Thyroid gland (tissue), 4 donors: ENCODE measurements at places on chromosomes 11 and 22. TPM values are rescaled to one million over a fixed set of nuclear protein-coding genes. Genes with fewer than 3 reads are reported as not detected.
A peak's percentile ranks its signal among the peaks of the same experiment; 100 is the strongest.

GRCh38 chr22:31490496-31490925, 869 bp upstream of the EIF4ENIF1 start:
- peak overlapping the region; percentile 91 for H3K4me3 ChIP-seq
- H3K4me1 ChIP-seq = peaks cover 17% of the 10 kb centered on the region
- DNase-seq = peak; percentile 32
- H3K27ac ChIP-seq = peak overlapping the region; percentile 99
- no peaks in the 10 kb centered on the region for H3K36me3 ChIP-seq

DNA sequence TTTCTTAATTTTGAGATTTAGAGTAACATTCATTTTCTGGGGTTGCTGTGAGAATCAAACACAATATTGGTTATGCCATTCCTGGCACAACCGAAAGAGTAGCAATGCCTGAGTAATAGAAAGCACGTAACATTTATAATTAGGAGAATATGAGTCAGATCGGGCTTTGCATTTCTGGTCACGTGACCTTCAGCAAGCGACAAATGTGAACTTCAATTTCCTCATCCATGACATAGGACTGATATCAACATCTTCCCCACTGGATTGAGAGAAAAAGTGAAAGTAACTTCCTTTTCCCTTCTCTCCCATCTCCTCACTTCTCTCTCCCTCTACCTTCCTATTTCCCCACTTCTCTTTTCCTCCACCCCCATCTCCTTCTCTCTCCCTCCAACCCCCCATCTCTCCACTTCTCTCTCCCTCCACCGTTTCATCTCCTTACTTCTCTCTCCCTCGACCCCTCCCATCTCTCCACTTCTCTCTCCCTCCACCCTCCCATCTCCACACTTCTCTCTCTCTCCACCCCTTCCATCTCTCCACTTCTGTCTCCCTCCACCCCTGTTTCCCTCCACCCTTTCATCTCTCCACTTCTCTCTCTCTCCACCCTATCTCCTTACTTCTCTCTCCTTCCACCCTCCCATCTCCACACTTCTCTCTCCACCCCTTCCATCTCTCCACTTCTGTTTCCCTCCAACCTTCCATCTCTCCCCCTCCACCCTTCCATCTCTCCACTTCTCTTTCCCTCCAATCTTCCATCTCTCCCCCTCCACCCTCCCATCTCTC, 33.5 kb upstream of the CAT start:
- no peaks in the 10 kb centered on the region for H3K27me3 ChIP-seq
- no peaks in the 10 kb centered on the region for H3K4me1 ChIP-seq
- H3K36me3 ChIP-seq = no peaks in the 10 kb centered on the region
- no peak overlapping the region for H3K4me3 ChIP-seq
- DNase-seq = no peak

DNA sequence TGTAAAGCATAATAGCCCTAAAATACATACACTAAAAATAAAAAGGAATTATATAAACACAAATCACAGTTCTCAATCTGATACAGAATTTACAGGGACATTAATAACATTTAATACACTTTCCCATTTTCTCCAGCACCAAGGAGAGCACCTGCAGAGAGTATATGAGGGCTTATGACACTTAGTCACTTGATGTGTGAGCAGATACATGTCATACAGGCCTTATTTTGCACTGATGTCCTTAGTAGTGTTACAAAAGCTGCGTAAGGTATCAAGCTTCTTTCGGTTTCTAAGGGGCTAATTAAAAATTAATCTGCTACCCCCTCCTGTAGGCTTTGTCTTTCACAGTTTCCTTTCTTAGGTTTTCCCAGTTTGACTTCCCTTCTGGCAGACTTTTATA, 61.3 kb downstream of the TRIM44 start:
- H3K27ac ChIP-seq = no peak overlapping the region
- H3K4me3 ChIP-seq = no peak overlapping the region
- H3K4me1 ChIP-seq = peaks cover 3% of the 10 kb centered on the region
- H3K36me3 ChIP-seq = no peaks in the 10 kb centered on the region
- no peak for DNase-seq
- H3K27me3 ChIP-seq = no peaks in the 10 kb centered on the region

- H3K27me3 ChIP-seq = no peaks in the 10 kb centered on the region
- DNase-seq = no peak
- no peaks in the 10 kb centered on the region for H3K36me3 ChIP-seq
- H3K4me1 ChIP-seq = peaks cover 7% of the 10 kb centered on the region
- no peak overlapping the region for H3K27ac ChIP-seq
Measured at GRCh38 chr11:14314127-14314526, 44.9 kb downstream of the RRAS2 start.

GRCh38 chr22:46035742-46036557, 59.0 kb upstream of the WNT7B start:
- peak overlapping the region; percentile 92 for H3K27ac ChIP-seq
- peak; percentile 100 for DNase-seq
- H3K4me1 ChIP-seq = peaks cover 16% of the 10 kb centered on the region
- peak overlapping the region; percentile 3 for H3K4me3 ChIP-seq

C22orf31 gene
- not detected for total RNA-seq

DNA sequence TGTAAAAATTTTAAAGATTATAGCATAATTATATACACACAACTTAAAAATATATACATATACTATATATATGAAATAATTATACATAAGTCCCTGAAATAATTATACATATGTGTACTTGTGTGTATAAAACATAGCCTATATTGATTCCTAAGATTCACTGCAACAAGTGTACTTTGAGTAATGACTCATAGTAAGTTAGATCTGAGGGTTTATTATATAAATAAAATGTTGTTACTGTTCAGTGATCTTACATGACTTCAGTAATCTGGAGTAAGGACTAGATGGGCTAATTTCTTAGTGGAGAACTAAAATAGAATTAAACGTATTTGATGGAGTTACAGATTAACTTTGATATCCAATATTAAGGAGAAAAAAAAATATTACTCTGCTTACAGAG, 350.5 kb downstream of the CNTN5 start:
- no peaks in the 10 kb centered on the region for H3K27me3 ChIP-seq
- H3K4me3 ChIP-seq = no peak overlapping the region
- no peaks in the 10 kb centered on the region for H3K4me1 ChIP-seq
- H3K27ac ChIP-seq = no peak overlapping the region
- H3K36me3 ChIP-seq = no peaks in the 10 kb centered on the region

- H3K36me3 ChIP-seq = no peaks in the 10 kb centered on the region
- H3K4me1 ChIP-seq = no peaks in the 10 kb centered on the region
- H3K27ac ChIP-seq = no peak overlapping the region
- H3K4me3 ChIP-seq = no peak overlapping the region
- no peaks in the 10 kb centered on the region for H3K27me3 ChIP-seq
- no peak for DNase-seq
Measured at GRCh38 chr11:87491381-87491780, 453.6 kb downstream of the TMEM135 start.

- H3K36me3 ChIP-seq = no peaks in the 10 kb centered on the region
- no peak for DNase-seq
- H3K4me1 ChIP-seq = no peaks in the 10 kb centered on the region
- no peak overlapping the region for H3K4me3 ChIP-seq
- H3K27me3 ChIP-seq = no peaks in the 10 kb centered on the region
Measured at GRCh38 chr11:36016709-36017108, 72.8 kb downstream of the LDLRAD3 start.

DNA sequence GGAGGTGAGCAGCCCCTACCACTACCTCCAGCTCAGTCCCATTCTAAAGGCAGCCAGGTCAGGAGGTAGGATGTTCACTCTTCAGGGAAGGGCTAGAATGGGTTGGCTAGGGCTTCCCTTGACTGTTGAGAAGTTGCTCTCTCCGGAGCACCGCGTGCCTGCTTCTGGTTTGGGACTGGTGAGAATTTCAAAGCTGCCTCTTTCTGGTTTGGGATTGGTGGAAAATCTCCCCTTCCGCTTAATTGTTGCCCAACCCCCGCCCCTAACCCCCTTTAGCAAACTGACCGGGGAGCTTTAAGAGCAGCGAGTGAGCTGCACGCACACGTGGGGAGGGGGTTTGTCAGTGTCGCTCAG, 686 bp downstream of the USP2 start:
- peak overlapping the region; percentile 29 for H3K4me3 ChIP-seq
- H3K27ac ChIP-seq = no peak overlapping the region

DNA sequence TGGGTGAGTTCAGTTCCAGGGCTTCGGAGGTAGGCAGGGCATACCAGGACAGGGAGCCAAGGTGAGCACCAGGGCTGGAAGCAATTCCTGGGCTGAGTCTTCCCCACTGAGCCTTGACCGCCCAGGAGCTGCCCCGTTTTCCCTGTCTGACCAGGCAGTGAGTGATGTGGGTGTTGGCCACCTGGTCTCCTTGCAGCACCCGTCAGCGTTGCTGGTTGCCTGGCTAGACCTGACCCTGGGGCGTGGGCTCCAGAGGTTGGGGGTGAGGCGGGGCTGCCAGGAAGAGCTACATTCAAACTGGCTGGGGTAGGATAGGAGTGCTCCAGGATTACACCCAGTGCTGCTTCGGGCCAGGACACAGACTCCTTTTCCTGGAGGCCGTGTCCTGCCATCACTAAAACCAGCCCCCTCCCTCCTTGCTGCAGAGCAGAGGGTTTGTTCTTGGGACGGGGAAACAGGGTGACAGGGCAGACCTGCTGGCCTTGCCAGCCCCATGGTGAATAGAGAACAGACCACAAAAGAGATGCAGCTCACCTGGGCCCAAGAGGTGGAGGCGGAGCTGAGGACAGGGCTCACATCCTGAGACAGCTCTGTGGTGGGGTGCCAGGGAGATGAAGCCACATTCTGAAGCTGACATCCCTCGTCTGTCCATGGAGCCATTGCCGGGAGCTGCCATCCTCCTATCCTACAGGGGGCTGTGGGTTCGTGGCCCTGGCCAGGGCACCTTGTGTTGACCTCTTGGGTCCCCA, 14.2 kb downstream of the INCENP start:
- H3K27me3 ChIP-seq = no peaks in the 10 kb centered on the region
- H3K4me1 ChIP-seq = peaks cover 5% of the 10 kb centered on the region
- no peak overlapping the region for H3K27ac ChIP-seq
- no peak for DNase-seq
- H3K36me3 ChIP-seq = peaks cover 14% of the 10 kb centered on the region

GRCh38 chr22:40844951-40845350, 11.5 kb downstream of the ST13 start:
- no peak overlapping the region for H3K27ac ChIP-seq
- H3K27me3 ChIP-seq = no peaks in the 10 kb centered on the region
- no peak for DNase-seq
- no peaks in the 10 kb centered on the region for H3K4me1 ChIP-seq
- no peak overlapping the region for H3K4me3 ChIP-seq
- peaks cover 48% of the 10 kb centered on the region for H3K36me3 ChIP-seq

PTPRCAP gene
- 5.6 TPM for total RNA-seq

LRRC55 gene
- total RNA-seq = not detected

DNA sequence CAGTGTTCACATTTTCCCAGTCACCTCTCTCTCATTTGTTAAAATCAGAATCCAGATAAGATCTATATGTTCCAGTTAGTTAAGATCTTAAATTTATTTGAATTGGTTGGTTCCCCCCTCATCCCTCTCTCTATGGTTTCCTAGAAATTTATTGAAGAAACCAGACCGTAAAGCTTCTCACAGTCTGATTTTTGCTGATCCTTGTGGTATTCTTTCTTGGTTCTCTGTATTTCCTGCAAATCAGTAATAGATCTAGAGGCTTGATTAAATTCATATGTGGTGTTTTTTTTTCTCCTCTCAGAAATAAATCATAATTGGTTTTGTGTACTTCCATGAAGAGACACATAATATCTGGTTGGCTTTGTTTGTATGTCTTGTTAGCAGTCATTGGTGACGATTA, 147.5 kb downstream of the TMEM135 start:
- H3K27me3 ChIP-seq = no peaks in the 10 kb centered on the region
- H3K27ac ChIP-seq = no peak overlapping the region
- H3K4me1 ChIP-seq = no peaks in the 10 kb centered on the region
- H3K4me3 ChIP-seq = no peak overlapping the region

- peak overlapping the region; percentile 95 for H3K4me3 ChIP-seq
- peak overlapping the region; percentile 99 for H3K27ac ChIP-seq
- peak; percentile 90 for DNase-seq
Measured at GRCh38 chr11:102111011-102111786, 952 bp downstream of the YAP1 start.

DNA sequence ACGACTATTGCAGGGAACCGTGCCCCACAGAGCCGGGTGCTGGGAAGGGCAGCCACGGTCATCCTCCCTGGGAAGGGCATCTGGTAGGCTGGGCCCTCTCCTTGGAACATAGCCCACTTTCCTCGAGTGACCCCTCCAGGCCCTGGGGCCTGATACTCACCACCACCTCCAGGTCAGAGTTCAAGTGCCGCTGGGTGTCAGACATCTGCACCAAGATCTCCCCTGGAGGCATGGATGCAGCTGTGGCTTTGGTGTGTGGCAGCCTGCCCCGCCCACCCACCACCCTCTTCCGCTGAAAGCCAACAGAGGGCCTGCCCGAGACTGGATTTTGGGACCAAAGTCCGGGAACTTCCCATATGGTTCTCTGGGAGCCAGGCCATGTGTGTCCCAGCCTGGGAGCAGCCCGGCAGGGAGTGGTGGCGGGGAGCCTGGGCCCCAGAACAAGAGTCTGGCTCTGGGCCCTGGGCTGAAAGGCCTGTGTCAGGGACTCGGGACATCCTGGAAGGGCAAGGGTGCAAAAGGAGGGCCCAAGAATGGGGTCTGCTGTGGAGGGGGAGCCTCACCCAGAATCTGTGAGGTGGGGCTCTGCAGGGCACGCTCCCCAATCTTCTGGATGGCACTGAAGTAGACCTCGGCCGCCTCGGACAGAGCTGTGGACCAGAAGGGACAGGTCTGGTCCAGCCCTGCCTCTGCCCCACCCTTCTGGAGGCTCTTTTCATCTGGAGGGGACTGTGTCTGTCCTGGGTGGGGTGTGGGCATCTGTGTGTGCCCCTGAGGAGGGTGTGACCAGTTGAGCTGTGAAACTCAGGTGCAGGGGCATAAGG, 2.6 kb downstream of the BAIAP2L2 start:
- H3K27me3 ChIP-seq = no peaks in the 10 kb centered on the region
- H3K4me1 ChIP-seq = no peaks in the 10 kb centered on the region
- H3K36me3 ChIP-seq = no peaks in the 10 kb centered on the region
- DNase-seq = no peak
- no peak overlapping the region for H3K4me3 ChIP-seq

GRCh38 chr11:58490827-58491226, 17.1 kb downstream of the OR5B21 start:
- no peaks in the 10 kb centered on the region for H3K27me3 ChIP-seq
- no peaks in the 10 kb centered on the region for H3K4me1 ChIP-seq
- H3K4me3 ChIP-seq = no peak overlapping the region
- no peaks in the 10 kb centered on the region for H3K36me3 ChIP-seq

OR5T2 gene
- not detected for total RNA-seq

GRCh38 chr11:121321614-121322243, 29.2 kb downstream of the SC5D start:
- peak; percentile 37 for DNase-seq
- no peaks in the 10 kb centered on the region for H3K4me1 ChIP-seq
- H3K27ac ChIP-seq = no peak overlapping the region
- H3K36me3 ChIP-seq = no peaks in the 10 kb centered on the region
